ENCODE measurements at places on chromosomes 1 and 21.

DNA sequence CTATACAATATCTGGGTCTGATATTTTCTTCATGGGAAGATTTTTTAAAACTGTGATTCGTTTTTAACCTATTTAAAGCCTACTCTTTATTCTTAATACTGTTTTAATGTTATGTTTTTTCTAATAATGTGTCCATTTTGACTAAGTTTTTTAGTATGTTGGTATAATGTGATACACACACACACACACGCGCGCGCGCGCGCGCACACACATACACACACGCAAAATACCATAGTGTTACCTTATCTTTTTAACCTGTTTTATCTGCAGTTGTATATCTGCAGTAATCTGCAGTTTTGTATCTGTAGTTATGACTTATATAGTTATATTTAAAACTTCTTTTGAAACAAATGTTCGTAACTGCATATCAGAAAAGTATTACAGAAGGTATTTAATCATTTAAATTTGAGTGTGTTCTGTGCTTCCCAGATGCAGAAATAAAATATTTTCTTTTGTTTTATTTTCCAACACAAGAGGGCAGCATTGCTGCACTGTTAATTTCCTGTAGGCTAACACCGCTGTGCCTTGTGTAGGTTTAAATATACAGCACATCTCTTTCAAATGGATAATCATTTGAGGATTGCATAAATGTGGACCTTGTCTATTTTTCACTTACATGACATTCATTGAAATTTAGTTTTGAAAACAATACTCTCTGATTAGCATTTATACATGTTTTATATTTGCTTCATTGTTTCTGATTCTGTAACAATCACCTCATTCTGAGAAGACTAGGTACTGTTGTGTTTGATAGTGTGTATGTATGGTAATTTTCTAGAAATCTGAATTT is 166.1 kb downstream of the PDE4B start:
- peak; percentile 55 for DNase-seq

DNA sequence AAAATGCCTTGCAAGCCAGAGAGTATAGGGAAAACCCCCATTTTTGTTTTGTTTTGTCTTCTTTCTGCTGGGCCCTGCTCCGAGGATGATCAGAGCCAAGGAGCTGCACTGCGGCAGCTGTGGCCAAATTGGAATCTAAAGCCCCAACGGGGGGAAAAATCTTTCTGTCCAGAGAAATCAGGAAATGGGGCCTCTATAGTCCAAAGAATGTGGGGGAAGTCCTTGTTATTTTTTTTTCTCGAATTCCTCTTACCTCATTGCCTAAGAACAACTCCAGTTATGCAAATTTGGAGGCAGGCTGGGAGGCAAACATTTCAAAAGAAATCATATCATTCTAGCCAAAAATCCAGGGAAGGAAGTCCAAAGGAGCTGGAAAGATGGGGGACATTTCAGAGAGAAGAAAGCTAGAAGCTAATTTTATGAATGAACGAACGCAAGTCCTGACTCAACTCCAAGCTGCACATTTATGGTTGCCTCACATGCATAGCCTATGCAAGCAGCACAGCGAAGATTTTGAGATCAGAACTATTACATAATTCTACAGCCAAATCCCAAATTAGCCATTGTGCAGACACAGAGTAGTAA is 263.2 kb downstream of the KCTD3 start:
- no peak for DNase-seq

GRCh38 chr1:4830707-4831106 is 176.3 kb downstream of the AJAP1 start:
- DNase-seq, result no peak

DNA sequence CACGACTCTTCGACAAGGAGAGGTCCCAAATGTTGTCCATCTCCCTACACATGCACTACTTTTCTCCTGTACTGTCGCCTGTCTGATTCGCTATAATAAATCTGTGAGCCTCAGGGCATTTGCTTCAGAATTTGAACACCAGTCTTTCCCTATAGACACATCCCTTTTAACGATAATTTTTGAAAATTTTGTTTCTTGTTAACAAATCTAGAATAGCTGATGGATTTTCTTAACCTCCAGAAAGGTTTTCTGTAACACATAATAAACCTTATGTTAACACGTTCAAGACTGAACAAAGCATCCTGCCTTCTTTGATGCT is 704 bp downstream of the CAPZA1 start:
- no peak for DNase-seq

- no peak for DNase-seq
These were observed 43.9 kb downstream of the NOS1AP start for GRCh38 chr1:162113419-162113818.

DNA sequence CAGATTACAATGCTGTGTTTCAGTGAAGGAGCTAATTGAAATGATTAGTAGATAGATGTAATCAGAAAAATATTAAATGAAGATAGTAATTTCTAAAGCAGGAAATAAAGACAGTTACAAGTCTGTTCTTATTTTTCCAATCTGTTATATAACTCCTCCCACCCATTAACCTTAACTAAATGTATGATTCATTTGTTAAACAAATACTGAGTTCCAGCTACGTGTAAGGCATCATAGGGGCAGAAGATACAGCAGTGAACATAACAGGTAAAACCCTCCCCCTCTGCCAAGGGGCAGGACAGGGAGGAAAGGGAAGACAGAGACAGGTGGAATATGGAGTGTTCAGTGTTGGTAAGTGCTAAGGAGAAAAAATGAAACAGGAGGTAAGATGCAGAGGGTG is at the start of gene FAM177B:
TSS of gene FAM177B (plus strand) at position 231 of the 400 bp plus-strand sequence. CDS start 9,344 bp downstream, outside the sequence.
- no peak for DNase-seq

- no peak for DNase-seq
These were observed 71.1 kb upstream of the ERRFI1 start for GRCh38 chr1:8097077-8097799.

GRCh38 chr21:33510826-33511225 is 19.3 kb upstream of the DNAJC28 start:
- peak; percentile 93 for DNase-seq

GRCh38 chr1:46550751-46551231 is 656 bp downstream of the KNCN start:
- DNase-seq, result no peak

GRCh38 chr1:115649964-115650363 is 8.2 kb downstream of the VANGL1 start:
- no peak for DNase-seq

- DNase-seq, result peak; percentile 72
These were observed 73.4 kb downstream of the PIK3CD start for GRCh38 chr1:9724706-9725476.

DNA sequence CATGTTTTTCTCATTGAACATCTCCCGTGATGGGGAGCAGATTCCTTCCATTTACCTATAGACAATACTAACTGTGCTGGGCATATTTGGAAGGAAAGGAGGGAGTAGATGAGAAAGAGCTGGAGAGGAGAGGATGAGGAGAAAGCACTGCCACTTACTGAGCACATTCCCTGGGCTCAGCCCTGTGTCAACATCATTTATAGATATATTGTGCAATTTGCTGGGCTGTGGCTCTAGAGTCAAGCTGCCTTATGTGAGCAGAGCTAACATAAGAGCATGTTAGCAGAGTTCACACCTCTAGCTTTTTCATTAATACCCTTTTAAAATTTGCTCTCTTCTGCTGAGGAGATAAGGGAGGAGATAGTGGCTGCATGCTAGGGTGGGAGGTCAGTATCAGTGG is 22.3 kb upstream of the CD53 start:
- no peak for DNase-seq

DNA sequence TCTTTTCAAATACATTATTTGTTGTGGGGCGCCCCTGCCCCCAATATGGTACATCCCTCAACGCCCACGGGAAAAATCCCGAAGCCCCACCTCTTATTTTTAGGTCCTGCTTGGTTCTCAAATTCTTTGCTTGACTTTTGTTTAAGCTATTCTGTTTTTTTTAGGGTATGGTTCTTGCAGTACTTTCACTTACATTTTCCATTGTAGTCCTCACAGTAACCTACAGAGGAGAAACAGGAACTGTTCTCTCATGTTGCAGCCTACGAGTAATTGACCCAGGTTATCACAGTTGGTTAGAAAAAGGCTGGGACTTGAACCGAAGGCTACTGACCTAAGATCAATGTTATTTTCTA is 697 bp upstream of the C21orf91 start:
- DNase-seq, result no peak

DNA sequence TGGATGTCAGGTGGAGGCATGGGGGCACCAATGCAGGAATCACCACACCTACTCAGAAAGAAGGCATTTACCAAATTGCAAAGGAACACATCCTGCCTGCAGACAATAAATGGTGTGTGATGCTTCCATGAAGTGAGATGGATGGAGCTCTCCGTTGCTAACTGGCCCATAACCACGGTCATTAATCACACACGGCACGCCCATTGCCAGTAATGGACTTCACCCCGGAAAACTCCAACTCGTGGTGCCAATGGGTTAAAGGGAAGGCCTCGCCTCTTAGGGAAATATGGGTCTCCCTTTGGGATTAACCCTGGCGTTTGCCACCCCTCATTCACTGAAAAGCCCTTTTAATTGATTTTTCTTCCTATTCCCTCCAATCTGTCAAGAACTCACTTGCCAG is 443.1 kb upstream of the DAB1 start:
- no peak for DNase-seq

DNA sequence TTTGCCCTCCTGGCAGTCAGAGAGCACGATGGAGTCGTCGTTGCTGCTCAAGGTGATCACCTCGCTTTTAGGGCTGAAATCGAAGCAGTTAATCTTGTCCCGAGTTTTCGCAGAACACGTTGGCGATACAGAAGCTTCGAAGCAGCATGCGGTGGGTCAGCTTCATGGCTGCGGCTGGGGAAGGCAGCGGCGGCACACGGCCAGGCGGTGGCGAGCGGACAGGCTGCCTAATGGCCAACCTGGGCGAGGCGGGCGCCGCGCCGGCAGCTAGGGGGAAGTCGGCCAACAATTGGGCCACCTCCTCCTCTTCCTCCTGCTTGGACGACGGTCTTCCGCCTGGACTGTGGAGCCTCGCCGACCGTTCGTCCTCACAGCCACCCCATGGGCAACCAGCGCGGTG is 34.8 kb downstream of the CDC7 start:
- DNase-seq, result no peak

DNA sequence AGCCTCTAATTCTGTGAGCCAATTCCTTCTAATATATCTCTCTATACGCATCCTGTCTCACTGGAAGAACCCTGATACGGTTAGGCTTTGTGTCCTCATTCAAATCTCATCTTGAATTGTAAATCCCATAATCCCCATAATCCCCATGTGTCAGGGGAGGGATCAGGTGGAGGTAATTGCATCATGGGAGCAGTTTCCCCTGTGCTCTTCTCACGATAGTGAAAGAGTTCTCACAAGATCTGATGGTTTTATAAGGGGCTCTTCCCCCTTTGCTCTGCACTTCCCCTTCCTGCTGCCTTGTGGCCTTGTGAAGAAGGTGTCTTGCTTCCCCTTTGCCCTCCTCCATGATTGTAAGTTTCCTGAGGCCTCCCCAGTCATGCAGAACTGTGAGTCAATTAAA is 116.1 kb downstream of the MRPS6 start:
- DNase-seq, result no peak

Data from hematopoietic multipotent progenitor cell treated with erythropoietin and hydrocortisone succinate and interleukin-3 and kit ligand, for 8 days (in vitro differentiated cells).